ENCODE measurements at places on chromosomes 7 and 10.
A peak's percentile ranks its signal among the peaks of the same experiment; 100 is the strongest.

- no peak for DNase-seq
These were observed 51.1 kb downstream of the KCTD7 start for GRCh38 chr7:66679633-66680244.

DNA sequence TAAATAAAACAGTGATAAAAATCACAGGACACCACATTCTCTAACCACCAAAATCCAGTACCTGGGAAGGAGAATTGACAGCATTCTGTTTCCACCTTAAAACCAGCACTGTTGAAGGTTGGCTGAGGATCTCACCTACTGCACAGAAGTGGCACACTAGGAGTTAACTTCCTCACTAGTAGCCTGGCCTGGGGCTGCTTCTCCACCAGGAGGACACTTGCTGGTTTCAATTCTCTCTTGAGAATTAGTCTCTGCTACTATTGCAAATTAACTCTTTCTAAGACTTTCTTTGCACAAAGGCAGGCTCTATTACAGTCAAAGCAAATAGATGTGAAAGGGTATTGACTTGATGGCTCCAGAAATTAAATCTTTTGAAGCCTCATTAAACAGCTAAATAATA lies 2.3 kb upstream of the CTTNBP2 start:
- no peak for DNase-seq

DNA sequence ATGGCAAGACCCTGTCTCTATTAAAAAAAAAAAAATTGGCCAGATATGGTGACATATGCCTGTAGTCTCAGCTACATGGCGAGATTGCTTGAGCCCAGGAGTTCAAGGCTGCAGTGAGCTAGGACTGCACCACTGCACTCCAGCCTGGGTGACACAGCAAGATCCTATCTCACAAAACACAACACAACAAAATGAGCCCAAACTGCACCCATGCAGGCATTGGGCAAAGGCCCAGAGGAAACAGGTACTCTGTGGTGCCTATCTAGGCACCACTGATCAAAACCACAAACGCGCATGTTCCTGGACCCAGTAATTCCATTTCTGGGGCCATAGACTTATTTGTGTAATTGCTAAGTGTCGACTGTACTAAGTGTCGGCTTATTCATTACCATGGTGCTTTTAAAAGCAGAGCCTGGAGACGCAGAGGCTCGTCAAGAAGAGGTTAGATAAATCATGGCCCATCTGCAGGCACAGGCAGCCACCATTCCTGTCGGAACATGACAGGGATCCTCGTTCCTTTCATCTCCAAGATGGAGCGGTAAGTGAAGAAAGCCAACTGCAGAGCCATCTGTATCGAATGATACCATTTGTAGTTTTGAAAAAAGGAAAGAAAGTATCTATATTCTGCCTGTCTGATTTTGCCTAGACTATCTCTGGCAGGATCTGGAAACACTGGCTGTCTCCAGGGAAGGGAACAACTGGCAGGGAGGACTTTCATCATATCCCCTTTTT lies 160.4 kb upstream of the RHEB start:
- no peak for DNase-seq

DNA sequence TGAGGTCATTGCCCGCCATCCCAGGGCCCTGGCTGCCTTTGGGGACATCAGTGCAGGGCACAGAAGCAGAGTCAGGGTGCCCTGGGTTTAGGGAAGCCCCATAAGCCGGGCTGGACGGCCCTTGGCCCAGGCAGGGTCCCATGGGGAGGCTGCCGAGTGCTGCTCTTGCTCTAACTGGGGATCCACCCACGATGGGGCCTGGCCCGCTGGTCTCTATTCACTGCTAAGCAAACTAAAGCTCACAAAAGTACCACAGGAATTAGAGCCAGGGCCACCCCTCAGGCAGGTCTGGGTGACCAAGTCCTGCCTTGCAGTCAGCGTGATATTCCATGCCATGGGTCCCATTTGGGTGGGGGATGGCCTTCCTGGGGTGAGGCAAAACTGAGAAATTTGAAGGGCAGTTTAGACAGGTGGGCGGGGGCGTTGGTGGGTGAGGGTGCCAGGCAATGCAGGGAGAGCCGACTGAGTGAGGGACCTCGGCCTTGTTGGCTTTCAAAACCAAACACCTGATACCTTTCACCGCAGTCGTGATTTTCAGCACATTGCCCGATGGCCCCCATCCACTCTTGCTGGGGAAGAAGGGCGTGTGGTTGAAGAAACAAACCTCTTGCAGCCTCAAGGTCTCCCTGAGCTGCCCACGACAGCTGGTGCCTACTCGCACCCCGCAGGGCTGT lies 92.8 kb upstream of the PPIF start:
- no peak for DNase-seq

DNA sequence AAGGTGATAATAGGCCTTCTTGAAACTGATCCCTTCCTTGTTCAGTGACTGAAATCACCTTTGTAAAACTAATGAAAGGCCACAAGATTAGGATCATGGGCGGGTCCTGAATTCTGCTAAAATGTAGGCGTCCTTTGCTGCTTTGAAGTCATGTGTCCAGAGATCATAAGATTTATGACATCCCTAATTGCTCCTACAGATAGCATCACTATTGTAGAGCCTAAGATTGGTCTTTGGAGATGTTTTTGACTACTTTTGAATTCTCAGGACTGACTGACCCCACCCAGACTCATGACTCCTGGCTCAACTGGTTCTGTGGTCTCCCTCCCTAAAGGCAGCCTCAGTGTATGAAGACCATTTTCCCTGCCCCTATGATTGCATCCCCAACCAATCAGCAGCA lies 322.6 kb upstream of the SEMA3D start:
- no peak for DNase-seq

- no peak for DNase-seq
These were observed 36.6 kb downstream of the SRPK2 start for GRCh38 chr7:105352018-105352612.

DNA sequence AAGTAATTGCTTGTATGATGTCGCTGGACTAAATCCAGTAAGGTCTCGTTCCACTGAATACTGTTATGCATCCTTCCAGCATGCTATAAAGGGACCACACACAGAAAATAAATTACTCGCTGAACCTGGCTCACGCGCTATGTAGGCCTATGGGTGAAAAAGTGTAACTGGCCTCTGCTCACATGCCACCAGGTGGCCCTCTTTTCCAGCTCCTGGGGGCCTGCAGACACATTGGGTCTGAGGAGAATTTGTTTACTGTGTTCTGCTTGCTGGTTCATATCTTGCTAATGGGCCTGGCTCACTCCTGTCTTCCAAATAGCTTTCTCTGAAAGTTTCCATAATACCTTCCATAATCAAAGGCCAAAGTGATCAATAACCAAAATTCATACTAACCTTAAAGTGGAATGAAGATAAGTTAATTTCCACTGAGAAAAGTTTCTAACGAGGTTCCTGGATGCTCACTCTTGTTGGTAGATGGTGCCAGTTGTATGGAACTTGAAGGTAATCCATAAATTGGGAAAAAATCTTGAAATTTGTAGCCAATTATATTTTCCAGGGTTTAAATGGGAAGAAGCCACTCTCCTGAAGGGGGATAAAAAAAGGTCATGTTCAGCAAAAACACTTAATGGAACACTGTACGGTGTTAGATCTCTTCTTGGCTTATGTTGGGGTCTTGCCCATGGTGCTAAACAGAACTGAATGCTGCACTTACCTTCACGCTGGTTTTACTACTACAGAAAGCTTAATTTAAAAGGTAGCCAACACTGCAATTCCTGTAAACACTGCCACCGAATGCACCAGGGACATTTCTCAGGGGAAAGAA lies 27.0 kb upstream of the ZPBP start:
- DNase-seq: peak; percentile 13

DNA sequence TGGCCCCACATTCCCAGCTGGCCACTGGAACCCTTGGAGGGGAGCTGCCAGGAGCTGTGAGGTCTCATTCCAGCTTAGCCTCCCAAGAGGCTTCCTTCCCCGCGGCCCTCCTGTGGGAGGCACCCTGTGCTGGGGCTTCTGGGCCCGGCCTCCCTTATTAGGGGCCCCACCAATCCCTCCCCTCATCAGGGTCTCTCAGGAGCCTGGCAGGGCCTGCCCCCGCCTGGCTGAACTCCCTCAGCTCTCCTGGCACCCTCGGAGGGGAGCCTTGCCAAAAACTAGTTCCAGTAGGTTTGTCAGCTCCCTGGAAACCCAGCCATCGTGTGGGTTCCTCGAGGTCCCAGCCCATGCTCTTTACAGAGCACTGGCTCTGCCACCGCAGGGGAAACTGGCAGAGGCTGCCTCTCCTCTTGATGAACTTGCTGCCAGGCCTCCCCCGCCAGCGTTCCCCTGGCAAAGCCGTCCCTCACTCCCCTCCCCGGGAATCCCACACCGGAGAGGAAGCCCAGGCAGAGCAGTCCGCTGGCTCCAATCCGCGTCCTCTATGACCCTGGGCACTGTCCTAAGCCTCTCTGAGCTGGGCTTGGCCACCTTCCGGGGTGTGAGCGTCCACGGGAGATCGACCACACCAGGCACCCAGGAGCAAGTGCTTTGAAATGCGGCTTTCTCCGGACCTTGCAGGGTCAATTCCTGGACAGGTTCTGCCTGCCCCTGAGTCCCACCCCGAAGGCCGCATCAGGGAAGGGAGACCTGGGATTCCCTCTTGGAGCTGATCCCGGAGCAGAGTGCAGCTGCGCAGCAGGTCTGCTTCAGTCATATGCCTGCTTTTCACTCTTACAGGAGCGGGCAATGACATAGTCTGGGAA lies 139.8 kb downstream of the ARHGAP22 start:
- DNase-seq: no peak

- no peak for DNase-seq
These were observed 55.6 kb upstream of the PNLIP start for GRCh38 chr10:116490028-116490662.

- DNase-seq: no peak
These were observed 126.2 kb downstream of the MDFIC start for GRCh38 chr7:115047958-115048720.

DNA sequence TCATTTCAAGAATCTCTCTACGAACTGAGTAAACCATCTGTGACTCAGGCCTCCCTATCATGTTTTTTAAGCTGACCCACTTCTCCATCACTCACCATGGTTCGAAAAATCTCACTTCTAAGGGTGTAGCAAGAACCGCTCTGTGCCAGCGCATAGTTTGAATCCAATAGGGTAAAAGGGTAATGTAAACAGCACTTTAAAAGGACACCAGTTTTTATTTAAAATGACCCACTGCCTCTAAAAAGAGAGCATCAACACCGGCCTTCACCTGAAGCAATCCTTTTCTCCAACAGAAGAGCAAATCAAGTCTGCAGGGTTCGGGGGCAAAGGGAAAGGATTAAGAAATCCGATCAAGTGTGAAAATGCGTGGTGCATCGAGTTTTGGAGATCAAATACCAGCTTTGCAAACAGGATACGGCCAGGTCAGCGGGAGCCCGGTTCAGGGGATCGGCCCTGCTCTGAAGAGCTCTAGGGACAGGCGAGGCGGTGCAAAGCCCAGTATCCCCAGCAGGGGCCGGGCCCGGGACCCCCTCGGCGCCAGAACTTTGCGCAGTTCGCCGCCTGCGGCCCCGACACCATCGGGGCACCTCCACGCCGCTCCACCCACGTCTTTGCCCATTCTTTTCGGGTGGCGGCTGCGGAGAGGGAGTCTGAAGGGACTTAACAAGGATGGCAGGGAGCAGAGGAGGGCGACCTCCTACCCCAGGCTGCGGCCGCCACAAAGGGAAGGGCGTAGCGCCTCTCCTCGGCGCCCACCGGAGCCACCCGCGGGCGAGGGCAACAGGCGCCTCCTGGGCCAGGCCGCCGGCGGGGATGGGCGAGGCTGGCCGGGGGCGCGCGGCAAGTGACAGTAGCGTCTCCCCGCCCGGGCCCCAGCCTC lies 842 bp downstream of the NMT2 start:
- peak; percentile 30 for DNase-seq

- no peak for DNase-seq
These were observed at the start of gene CYP17A1 for GRCh38 chr10:102837230-102837721. CYP17A1 (minus strand) TSS chr10:102837413; CDS start chr10:102837361, 52 bp downstream.

- DNase-seq: no peak
These were observed 220 bp upstream of the ZKSCAN5 start for GRCh38 chr7:99504281-99504602.

GRCh38 chr10:29186221-29186620 lies 102.6 kb upstream of the LYZL1 start:
- no peak for DNase-seq

- DNase-seq: no peak
These were observed 2.8 kb downstream of the TRIM56 start for GRCh38 chr7:101088069-101088425.

DNA sequence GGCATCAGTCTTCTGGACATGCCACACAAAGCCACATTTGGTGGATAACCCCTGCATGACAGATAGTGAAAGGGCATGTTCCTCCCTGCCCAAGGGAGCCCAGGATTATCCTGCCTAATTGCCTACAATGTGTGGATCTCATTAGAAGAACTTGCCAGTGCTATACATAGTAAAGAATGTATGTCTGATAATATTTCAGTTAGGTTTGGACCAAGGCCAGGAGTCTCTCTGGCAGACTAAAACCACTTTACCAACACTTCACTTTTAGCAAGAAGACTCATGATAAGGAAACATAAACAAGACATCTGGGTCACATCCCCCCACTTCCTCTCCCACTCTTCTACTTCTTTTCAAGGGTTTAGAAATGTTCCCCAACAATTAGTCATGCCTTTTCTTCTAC lies 196.7 kb downstream of the MTERF1 start:
- DNase-seq: no peak

GRCh38 chr7:29826530-29826822 lies 20.2 kb downstream of the WIPF3 start:
- no peak for DNase-seq

DNA sequence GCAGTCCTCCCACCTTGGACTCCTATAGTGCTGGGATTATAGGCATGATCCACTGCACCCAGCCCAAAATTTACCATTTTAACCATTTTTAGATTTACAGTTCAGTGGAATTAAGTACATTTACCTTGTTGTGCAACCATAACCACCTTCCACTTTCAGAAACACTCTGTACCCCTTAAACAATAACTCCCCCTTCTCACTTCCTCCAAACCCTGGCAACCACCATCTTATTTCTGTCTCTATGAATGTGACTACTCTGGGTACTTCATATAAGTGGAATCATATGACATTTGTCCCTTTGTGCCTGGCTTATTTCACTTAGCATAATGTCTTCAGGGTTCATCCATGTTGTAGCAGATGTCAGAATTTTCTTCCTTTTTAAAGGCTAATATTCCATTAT lies 33.6 kb downstream of the SUFU start:
- no peak for DNase-seq

GRCh38 chr7:18163091-18163490 lies 135.4 kb upstream of the PRPS1L1 start:
- DNase-seq: no peak

- DNase-seq: peak; percentile 16
These were observed 61.7 kb downstream of the SH2D4B start for GRCh38 chr10:80599424-80599847.

GRCh38 chr7:71509381-71509780 lies 377.4 kb downstream of the GALNT17 start:
- DNase-seq: no peak

- DNase-seq: peak; percentile 87
These were observed at the start of gene GLRX3 for GRCh38 chr10:130136226-130137089. GLRX3 (plus strand) TSS chr10:130136391; CDS start chr10:130136421, 30 bp downstream.

GRCh38 chr10:15990535-15991129 lies 130.3 kb upstream of the MINDY3 start:
- DNase-seq: no peak

GRCh38 chr7:14184292-14184864 lies 194.9 kb upstream of the ETV1 start:
- DNase-seq: no peak
